ENCODE measurements at places on chromosomes 13 and 19.

GRCh38 chr19:48415395-48415794 lies 21.9 kb downstream of the GRIN2D start:
- DNase-seq: peak; percentile 69

GRCh38 chr19:55300886-55301458 lies 17.2 kb downstream of the BRSK1 start:
- DNase-seq: no peak

- DNase-seq: no peak
These were observed 17.3 kb downstream of the ZNF700 start for GRCh38 chr19:11942008-11942842.

- no peak for DNase-seq
These were observed 2.0 kb downstream of the RAB8A start for GRCh38 chr19:16113727-16114126.

DNA sequence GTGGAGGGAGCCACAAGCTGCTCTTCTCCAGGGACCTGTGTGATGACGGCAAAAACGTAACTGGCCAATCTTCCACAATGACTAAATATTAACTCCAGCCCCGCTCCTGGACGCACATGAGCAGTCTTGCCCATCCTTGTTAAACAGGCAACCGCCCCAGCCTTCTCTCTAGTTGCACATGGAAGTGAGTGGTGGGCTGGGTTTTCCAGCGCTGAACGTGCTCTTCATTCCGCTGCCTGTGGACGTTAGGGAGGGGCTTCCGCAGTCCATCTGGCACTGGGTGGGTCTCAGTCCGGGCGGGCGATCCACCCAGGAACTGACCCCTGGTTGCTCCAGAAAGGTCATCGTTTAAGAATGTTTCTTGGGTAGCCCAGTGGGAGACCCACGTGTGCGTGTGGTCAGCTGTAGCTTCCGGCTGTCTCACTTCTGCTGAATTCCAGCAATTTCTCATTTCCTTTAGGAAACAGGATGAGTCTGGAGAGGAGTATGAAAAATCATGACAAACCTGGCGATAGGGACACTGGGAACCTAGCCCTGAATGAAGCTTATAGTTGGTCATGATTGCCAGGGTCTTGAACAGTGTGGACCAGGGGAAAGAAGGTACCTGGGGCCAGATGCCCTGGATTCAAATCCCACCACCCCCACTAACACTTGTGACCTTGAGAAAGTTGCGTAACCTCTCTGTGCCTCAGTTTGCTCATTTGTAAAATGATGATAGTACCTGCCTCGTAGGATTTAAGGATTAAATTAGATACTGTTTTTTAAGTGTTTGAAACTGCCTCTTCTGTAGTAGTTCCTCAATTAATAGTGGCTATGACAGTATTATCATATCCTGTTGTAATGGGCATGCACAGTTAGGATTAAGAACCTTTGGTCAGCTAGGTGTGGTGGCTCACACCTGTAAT lies 92.6 kb downstream of the SIPA1L3 start:
- DNase-seq: no peak

- no peak for DNase-seq
These were observed 16.6 kb downstream of the ADAT3 start for GRCh38 chr19:1921825-1922224.

GRCh38 chr19:34475026-34475974 lies 6.3 kb upstream of the WTIP start:
- peak; percentile 7 for DNase-seq

GRCh38 chr19:46913852-46914430 lies 53.1 kb downstream of the ARHGAP35 start:
- DNase-seq: no peak

GRCh38 chr19:38726761-38727301 lies 17.4 kb downstream of the CAPN12 start:
- no peak for DNase-seq

DNA sequence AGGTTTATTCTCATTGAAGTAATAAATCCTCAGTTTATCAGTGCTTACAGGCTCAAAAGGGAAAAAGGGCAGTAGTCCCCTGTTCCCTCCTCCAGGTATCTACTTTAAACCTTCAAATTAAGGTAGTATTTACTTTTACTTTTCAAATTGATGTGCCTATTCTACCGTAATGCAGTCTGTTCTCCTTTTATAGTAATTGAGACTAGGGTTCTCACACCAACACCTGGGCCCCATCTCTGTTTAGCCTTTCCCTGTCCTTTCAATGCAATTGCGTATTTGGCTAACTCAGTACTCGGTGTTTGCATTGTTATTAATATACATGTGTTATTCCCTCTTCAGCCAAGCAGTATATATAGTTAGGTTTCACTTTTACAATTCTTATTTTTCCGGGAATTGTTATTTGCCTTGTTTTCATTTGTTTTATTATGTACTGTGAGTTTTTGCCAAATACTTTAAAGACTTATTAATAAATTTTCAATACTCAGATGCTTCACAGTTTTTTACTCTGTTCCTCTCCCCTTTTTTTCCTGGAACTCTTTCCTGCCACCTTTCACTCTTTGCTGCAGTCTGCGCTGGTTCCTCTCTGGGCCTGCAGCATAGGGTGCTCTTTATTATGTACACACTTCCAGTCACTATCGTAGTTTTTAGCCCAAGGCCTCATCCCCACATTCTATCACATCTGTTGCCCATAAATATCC lies 30.3 kb downstream of the USPL1 start:
- no peak for DNase-seq

GRCh38 chr13:26872525-26873385 lies 112.2 kb upstream of the GPR12 start:
- DNase-seq: peak; percentile 35

DNA sequence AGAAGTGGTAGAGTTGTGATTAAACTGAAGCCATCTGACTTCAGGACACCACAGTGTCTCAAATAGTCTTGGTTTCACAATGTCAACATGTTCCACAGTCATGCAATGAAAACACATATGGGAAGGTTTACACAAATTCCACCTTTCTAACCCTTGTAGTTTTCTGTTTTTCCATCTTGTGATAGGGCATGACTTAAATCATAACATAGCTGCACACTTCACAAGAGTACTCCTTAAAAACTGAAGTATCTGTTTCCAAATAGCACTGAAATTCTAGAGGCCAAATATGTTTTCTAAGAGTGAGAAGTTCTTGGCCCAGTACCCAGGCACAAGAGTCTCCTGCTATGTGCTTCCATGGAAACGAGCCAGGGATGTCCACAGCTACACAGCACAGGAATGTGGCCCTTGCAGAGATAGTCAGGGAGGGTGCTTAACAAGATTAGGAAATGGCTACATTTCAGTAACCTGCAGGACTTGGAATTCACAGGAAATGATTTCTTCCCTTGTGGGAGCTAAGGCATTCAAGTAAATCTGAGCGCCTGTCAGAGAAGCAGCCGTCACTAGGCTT lies 269.1 kb downstream of the NDFIP2 start:
- DNase-seq: no peak
